Stimulated activated CD4-positive, alpha-beta T cell treated with anti-CD3 and anti-CD28 coated beads, Interleukin-1b, Interleukin-23, amount 100 ng/mL, for 4 hours (primary cell): ENCODE measurements at places on chromosomes 7 and 10.

- DNase-seq = peak; percentile 85
These were observed 1.3 kb downstream of the INSIG1 start for GRCh38 chr7:155298834-155299534.

DNA sequence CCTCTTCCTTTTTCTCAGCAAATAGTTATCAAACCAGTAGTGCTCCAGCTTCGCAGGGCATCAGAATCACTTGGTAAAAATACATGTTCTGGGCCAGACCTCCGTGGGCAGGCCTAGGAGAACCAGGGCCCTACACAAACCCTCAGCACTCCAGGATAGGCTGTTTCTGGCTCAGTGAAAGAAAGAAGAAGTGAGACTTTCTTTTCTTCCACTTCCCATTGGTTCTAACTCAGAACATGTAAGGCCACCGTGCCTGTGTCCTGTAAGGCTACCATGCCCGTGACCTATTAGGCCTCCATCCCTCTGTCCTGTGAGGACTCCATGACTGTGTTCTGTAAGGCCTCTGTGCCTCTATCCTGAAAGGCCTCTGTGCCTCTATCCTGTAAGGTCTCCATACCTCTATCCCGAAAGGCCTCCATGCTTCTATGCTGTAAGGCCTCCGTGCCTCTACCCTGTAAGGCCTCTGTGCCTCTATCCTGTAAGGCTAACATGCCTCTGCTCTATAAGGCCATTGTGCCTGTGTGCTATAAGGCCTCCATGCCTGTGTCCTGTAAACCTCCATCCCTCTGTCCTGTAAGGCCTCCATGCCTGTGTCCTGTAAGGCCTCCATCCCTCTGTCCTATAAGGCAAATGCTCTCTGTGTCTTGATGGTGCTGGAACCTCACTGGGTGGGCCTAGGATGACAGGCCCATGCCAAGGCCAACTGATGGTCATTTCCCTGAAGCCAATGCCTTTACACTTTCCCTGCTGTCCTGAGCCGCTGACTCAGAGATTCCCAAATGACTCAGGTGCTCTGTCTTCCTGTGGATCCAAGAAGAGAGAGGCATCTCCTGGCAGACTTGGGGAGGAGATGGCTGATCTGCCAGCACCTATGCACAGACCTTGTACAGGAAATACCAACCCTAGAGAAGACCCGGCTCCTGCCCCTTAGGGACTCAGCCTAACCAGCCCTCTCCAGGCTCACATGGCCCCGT lies 96.6 kb upstream of the CACUL1 start:
- no peak for DNase-seq

DNA sequence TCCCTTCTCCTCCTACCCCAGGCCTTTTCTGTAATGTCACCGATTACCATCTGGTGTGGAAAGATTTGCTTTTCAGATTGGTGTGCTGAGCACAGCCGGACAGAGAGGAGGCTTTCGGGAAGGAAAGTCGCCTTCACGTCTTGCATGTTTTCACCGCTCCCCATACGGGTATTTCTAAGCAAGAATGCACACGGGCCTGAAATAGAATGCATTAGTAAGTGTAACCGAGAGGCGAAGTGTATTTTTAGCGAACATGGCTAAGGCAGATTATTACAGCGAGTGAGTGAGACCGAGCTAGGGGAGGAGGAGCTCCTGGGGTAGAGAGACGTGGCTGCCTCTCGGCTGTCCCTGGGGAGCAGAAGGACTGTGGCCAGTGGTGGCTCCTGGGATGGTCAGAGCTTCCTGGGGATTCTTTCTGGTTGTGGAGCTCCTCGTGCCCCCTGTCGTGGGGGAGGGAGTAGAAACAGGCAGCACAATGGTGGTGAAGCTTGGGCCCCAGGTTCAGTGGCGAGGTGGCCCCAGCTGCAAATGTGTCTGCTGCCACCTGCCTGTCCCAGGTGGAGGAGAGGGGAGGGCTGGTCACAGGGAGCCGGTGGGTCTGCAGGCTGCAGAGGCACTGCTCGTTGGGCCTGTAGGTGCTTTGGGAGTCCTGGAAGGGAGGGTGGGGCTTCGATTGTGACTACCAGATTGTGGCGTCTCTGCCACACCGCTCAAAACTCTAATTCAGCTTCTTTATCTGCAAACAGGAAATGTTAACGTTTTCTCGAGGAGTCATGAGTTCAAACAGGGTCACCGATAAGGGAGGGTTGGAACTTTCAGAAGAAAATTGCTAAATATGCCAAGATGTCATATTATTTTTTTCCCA lies 135.8 kb downstream of the CAMK1D start:
- no peak for DNase-seq

GRCh38 chr10:24617771-24618396 lies 105.8 kb downstream of the ARHGAP21 start:
- peak; percentile 34 for DNase-seq

DNA sequence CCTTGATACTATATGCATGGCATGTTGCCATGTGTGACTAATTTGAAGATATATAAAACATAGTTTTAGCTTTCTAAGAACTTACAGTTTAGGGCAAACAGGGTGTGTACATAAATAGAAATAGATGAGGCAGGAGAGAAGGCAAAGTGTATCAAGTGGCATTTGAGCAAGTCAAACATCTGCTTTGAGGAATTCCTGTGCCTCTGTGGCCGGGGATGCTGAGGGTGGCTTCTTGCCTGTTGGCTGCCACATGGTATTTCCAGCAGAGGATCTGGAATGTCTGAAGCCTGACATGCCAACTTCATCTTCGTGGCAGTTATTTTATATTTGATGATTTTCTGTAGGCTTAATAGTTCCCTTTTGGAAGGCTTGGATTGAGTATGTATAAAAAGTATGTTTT lies 6.0 kb downstream of the SSBP1 start:
- no peak for DNase-seq

GRCh38 chr7:71682841-71683781 lies 551.2 kb downstream of the GALNT17 start:
- DNase-seq = no peak

DNA sequence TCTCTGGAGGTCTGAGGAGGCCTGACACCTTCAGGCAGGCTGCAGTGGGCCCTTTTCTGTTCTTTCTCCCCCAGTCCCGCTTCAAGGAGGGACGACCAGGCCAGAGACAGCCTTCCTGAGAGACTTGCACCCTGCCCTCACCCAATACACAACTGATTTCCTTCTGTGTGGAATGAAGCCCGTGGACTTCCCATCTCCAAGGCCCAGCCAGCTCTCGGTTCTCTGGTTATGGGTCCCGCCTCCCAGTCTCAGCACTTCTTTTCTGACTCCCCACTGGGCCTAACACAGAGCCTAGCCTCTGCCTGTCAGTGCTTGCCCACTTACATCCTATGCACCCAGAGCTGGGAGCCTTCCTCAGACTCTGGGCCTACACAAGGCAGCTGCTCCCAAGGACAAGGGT lies 24.1 kb upstream of the ADCYAP1R1 start:
- DNase-seq = no peak

GRCh38 chr7:112798274-112799159 lies 8.3 kb upstream of the TMEM168 start:
- no peak for DNase-seq

DNA sequence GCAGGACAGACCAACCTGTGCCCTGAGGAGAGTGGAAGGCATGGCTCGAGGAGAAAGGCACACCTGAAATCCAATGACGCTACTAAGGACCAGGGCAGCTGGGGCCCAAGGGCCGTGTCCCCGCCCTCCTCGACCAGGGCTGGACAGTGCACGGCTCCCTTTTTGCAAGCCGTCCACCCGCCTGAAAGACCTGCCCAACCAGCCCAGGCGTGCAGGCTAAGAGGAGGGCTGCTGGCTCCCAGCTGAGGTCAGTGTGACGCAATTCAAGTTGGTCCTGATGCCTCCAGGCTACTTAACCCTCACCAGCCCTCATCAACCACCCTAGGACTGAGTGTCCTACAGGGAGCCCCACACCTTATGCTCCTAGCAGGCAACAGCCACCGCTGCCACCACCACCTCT lies 69.3 kb downstream of the DLG5 start:
- DNase-seq = no peak

GRCh38 chr10:28734938-28735759 lies 57.8 kb downstream of the BAMBI start:
- no peak for DNase-seq

DNA sequence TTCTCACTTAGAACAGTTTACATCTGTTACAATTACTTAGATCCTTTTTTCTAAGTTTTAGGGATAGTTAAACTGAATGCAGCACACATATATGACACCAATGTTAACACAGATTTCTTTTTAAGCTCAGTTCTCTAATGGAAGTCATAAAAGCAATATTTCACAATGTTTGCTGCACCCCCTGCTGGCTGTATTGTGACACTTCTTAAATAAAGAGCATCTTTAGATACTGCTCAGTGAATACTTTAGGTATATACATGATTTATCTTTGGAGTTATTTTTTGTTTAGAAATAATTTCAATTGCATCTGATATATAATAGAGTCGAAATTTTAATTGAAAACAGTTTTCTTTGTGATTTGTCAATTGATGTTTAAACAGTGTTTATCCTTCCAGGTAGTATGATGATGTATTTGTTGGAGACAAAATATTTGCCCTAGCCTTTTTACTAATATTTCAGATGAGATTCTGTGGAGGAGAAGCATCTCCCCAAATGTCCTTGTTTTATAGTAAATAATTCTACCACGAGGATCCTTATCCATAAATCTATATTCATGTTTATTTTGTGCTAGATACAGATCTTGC lies 174.4 kb downstream of the ST7 start:
- DNase-seq = peak; percentile 41

DNA sequence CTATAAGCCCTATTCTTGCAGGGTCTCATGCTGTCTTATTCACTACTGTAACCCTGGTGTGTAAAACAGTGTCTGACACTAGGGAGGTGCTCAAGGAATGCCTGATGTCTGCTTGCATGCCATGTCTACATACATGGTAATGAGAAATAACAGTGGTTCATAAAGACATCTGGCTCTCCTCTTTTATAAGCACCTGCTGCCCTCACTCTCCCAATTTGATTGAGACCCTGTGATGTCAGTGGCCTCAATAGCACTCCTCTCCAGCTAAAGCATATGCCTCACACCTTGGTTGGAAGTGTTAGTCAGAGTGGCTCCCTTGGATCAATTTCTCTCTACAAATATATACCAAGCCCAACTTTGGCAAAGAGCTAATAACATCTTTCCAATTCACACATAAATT lies 30.6 kb downstream of the ANK3 start:
- no peak for DNase-seq

- DNase-seq = no peak
These were observed 12.1 kb downstream of the OR9A4 start for GRCh38 chr7:141928146-141928844.

DNA sequence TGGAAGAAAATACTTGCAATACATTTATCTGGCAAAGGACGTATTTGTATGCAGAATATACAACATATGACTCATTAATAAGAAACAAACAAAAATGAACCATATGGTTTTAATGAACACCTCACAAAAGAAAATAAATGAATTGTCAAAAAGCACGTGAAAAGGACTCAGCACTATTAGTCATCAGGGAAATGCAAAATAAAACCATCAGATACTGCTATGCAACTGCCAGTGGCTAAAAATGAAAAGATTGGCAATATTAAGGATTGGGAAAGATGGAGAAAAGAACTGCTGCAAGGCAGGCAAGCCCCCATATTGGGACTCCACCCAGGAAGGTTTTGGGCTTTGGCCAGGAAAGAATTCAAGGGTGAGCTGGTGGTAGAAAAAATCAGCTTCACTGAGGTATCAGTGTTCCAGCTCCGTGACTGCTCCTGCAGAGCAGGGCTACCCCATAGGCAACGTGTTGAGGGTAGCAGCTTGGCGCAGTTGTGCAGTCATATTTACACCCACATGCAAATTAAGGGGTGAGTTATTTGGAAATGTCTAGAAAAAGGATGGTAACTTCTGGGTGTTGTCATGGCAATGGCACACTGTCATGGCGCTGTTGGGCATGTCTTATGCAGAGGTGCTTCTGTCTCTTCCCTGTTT lies 72.7 kb downstream of the CUBN start:
- no peak for DNase-seq

GRCh38 chr7:103727982-103728610 lies 261.4 kb downstream of the RELN start:
- DNase-seq = no peak

DNA sequence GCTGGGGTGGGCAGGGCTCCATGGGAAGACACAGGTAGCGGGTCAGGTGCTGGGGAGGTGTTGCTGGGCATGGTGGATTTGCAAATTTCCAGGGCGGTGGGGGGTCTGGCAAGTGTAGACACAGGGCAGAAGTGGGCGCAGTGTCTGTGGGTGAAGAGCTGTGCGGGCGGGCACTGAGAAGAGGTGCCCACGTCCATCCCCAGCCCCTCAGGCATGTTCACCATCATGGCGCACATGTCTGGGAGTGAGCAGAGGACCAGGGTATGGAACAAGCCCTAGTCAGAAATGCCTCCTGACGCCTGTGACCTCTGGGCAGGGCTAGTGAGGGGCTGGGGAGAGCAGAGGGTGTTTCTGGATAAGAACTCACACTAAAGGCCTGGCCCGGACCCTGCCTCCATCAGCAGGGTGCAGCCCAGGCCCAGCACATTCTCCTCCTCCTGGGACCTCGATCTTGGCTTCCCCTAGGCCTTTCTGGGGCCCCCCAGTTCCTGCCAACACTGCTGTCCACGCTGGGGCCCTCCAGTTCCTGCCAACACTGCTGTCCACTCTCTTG lies 612.9 kb downstream of the PTPRN2 start:
- no peak for DNase-seq

GRCh38 chr7:41170466-41170865 lies 532.4 kb downstream of the INHBA start:
- DNase-seq = no peak

DNA sequence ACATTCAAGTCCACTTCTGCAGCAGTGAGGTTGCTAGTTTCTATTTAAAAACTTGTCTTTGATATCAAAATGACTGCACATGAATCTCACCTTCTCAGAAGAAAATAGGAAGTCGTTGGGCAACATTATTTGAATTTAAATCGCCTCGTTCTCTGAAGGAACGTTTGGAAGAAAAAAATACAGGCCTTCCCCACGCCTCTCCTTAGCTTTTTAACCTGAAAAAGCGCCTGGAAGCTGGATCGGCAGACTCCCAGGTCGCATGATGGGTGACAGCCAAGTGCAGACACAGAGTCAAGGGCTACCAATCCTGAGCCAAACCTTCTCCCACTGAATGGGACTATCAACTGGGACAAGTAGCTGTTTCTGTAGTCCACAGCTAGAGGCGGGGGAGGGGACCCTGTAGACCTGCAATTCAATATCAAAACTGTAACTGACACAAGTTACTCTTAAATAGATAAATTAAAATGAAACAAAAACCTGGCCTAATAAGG lies 2.2 kb downstream of the FAM53B start:
- DNase-seq = no peak

- no peak for DNase-seq
These were observed at the start of gene PPP1R9A for GRCh38 chr7:94907026-94907810. PPP1R9A (plus strand) TSS chr7:94907594; CDS start chr7:94910114, 2,520 bp downstream.

GRCh38 chr7:39808796-39809481 lies 141.1 kb upstream of the CDK13 start:
- no peak for DNase-seq

- no peak for DNase-seq
These were observed 76.4 kb downstream of the PRR15 start for GRCh38 chr7:29639886-29640595.

DNA sequence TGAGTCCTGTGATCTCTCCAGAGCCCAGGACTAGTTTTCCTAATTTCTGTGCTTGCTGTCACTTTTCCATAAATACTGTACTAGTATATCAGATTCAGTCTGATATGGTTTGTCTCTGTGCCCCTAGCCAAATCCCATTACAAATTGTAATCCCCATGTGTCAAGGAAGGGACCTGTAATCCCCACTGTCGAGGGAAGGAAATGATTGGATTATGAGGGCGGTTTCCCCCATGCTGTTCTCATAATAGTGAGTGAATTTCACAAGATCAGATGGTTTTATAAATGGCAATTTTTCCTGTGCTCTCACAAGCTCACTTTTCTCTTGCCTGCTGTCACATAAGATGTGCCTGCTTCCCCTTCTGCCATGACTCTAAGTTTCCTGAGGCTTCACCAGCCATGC lies 54.8 kb upstream of the IFRD1 start:
- no peak for DNase-seq
